ENCODE measurements at places on chromosomes 6 and 20.
A peak's percentile ranks its signal among the peaks of the same experiment; 100 is the strongest.

DNA sequence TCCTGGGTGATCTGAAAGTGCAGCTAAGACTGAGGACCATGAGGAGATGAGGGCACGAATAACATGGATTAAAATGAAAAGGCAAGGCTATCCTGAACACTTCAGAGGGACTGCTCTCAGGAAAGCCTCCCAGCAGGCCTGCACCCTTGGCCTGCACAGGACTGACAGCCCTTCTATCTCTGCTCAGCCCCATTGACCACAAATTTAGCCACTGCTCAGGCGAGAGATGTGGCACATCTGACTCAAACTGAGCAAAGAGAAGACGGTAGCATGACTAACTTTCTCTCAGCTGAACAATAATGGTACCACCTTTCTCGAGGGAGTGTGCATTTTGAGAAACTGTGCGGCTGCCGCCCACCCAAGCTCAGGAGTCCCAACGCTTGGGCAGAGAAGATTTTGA, 257.5 kb downstream of the ADGB start:
- no peak for DNase-seq

- peak; percentile 20 for DNase-seq
Measured at GRCh38 chr6:16840725-16841124, 79.5 kb upstream of the ATXN1 start.

DNA sequence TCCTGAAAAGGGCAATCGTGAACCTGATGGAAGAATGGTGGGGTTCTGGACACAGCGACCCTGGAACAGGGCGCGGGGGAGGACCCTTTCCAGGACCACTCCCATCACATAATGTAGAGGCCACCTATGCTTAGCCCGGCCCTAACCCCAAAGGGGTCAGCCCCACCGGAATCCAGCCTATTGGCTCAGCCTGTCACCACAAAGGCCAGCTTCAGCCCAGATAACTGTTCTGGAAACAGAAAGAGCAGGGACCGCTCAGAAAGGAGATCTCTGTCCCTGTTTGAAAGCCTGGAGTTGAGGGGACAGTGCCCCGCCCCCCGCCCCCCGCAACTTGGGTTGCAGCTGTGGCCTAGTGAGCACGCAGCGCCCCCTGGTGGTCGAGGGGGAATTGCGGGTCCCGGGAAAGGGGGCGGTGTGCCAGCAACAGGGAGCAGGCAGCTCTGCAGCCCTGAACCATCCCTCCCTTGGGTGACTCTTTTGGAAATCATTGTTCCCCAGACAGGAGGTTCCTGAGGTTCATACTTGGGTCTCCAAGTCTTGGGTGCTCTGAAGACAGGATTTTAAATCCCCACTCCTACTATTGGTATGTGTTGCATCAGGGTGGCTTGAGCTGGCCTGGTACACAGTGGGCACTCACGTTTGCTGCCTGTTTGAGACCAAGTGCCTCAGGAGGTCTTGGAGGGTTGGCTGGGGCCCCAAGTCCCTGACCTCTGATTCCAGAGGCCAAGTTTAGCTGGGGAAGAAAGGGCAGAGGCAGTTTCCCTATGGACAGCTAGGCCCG, 1.5 kb downstream of the SIGLEC1 start:
- DNase-seq = peak; percentile 62

DNA sequence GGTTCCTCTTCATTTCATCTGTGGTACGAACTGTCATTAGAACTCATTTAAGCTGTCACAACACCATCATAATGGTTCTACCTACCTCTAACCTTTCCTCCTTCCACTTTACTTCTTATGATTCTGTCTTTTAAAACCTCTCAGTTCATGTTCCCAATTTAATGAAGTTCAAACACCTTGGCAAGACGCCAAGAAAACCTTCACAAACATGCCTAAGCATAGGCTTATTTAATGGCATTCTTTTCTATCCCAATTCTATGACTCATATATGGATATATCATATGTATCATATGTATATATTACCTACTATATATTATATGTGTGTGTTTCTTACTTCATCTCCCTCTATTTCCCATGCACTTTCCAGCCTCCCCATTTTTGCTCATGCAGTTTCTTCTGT, 283.4 kb upstream of the TBX18 start:
- no peak for DNase-seq

Data from hippocampal formation (tissue), 2 donors.